M059J (cell line): ENCODE measurements at places on chromosomes 3 and 15.
A peak's percentile ranks its signal among the peaks of the same experiment; 100 is the strongest.

- DNase-seq = peak; percentile 93
Observed at GRCh38 chr3:196757876-196758739, 18.5 kb downstream of the PAK2 start.

GRCh38 chr15:80669663-80670273 is 25.3 kb upstream of the ABHD17C start:
- peak; percentile 34 for DNase-seq

- DNase-seq = peak; percentile 76
Observed at GRCh38 chr3:120773932-120774331, 31.4 kb downstream of the GTF2E1 start.

GRCh38 chr15:92323525-92323924 is 70.2 kb upstream of the ST8SIA2 start:
- DNase-seq = no peak
